Esophagus muscularis mucosa (tissue), 4 donors: ENCODE measurements at places on chromosomes 2 and 18.

- DNase-seq, result no peak
Measured at GRCh38 chr2:237437566-237437965, 23.6 kb upstream of the COL6A3 start.

DNA sequence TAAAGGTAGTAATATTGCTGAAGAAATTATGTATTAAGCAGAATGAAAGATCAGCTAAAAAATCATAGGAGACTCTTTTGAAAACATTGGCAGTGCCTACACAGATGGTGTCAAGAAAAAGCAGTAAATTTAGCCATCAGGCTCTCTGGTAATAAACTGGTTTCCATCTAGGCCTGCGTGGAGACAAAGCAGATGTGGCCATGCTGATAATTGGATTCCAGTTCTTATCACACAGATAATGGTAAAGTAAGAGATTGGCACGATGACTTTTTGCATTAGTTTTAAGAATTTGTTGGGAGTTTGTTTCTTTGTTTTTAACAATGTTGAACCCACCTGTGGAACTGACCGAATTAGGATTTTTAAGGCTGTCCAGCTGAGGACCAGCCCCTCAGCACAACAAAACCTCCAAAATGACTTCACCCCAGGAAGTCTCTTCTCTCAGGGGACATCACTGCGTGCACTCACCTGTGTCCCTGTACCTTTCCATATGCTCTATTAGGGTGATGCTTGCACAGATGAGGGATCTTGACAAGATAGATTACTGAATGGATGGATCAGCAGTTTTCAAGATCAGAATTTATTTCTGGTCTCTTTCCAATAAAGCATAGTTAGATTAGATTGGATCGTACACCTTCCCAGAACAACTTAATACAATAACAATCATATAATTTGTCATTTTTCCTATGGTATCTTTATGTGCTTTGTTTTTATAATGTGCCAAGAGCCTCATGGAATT is 69.1 kb upstream of the DNAJC10 start:
- no peak for DNase-seq

- no peak for DNase-seq
Measured at GRCh38 chr18:9708434-9709303, 568 bp downstream of the RAB31 start.

- no peak for DNase-seq
Measured at GRCh38 chr2:205864491-205864890, 182.2 kb downstream of the NRP2 start.

GRCh38 chr2:230893841-230894781 is 29.4 kb downstream of the ITM2C start:
- DNase-seq, result no peak

DNA sequence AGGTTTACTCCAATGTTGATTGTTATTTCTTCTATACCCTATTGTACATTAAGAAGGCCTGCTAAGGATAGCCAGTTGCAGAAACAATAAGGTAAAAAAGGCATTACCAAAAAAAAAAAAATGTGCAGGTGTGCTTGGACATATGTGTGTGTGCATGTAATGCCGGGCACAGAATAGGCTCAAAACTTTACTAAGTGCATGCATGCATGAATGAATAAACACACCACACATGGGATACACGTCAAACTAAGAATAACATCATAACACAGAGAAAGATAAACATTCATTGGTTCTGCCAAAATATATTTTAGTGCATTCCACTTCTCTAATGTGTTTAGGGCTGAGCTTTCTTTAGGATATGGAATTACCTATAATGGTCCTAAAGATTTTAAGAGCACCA is 298.2 kb downstream of the TCF4 start:
- no peak for DNase-seq

DNA sequence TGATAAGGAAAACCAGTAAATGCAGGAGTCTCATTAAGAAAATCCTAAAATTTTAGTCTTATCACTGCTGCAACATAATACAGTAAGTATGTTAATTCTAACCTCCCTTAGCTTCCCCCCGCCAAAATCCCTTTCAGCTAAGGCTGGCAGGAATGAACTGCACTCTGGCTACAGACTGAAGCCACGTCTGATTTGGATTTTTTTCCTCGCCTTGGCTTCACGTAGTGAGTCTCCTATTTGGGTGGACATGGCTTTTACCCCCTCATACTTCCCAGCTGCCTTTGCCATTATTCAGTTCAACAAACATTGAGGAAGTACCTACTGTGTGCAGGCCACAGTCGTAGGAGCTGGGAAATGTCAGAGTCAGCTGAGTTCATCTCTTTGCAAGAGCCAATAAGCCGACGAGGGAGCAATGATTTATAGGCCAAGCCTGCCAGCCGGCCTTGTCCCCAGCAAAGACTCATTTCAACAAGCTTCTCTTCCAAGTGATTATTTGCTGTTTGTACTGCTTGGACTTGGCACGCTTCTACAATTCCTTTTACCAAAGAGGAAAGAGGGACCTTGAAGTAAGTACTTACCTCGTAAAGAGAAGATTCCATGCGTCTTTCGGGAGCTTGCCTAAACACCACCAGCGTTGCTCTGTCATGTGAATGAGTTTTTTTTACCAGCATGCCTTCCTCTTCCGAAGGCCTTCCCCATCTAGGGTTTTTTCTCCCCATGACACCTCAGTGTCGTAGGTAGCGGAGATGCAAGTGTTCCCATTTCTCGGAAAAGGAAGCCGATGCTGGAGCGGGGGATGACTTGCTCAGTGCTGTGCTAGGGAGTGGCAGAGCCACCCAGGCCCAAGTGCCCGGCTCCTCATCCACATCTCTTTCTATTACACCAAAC is 138.6 kb downstream of the KLHL29 start:
- no peak for DNase-seq

- no peak for DNase-seq
Measured at GRCh38 chr2:237628247-237629187, 1.1 kb downstream of the LRRFIP1 start.

DNA sequence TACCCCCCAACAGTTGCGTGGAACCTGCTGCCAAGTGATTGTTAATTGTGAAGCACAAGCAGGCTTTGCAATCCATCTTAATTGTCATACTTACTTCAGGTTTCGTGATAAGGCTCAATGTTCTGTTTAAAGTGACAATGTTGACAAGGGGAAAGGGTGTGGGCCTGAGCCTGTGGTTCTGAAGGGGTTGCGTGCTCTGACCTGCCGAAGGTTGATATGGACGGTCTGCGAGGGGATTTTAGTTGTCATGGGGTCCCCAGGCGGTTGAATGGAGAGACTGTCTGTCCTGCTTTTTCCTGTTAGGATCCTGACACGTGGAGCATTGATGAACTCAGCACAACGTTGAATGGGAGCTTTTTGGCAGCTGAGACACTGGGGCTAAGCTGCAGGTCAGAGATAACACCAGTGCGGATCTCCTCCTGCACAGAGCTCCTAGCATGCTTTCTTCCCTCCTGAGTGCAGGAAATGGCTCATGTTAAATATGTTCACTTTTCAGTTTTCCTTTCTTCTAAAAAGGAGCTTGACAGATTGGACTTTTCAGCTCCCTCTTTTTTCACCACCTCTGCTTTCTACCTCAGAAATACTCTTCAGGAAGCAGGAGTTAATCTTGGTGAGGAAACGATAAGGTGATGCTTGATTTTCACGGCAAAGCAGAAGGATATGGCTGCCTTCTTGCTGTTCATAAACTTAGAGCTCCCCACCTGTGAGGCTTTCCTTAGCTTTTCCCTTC is 62.9 kb upstream of the ZEB2 start:
- DNase-seq, result no peak

DNA sequence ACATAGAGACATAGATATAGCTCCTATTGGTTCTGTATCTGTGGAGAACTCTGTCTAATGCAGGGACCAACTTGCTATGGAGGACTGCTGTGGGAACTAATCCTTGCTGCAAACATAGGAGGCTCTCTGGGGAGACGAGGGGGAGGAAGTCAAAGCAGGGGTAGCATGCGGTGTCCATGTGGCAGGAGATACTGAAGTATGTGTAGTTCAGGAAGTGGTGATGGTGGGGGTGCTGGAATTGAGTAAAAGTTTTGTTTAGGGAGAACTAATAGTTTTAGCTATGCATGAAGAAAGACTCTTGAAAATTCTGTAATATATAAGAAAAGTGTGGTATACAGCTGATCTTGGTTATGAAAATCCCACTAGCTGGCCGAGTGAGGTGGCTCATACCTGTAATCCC is 62.0 kb downstream of the ANKRD44 start:
- DNase-seq, result peak; percentile 84

DNA sequence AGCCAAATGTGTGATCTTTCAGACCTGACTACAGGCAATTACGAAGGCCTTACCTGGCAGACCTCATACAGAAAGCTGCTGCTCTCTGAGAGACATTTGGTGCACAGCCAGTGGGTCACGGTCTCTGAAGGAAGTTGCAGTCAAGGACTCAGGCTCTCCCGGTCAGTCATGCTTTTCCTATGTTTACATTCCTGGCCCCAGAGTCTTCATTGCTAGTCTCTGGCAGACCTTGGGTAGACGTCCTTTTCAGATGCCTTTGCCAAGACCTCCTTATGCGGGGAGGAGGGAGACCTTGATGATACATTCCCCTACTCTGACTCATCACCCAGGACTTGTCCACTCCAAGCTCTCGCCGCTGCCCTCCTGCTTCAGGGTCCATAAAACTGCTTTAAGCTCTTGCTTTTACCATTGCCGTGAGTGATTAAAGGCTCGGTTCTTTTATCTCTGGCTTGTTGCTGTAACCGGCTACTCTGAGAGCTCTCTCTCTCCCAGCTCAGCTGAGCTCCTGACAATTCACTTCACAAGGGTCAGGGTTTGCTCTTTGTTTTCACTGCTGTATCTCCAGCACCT is 62.0 kb upstream of the SLC35F5 start:
- DNase-seq, result no peak

GRCh38 chr2:168087401-168087800 is 160.0 kb downstream of the STK39 start:
- DNase-seq, result no peak

DNA sequence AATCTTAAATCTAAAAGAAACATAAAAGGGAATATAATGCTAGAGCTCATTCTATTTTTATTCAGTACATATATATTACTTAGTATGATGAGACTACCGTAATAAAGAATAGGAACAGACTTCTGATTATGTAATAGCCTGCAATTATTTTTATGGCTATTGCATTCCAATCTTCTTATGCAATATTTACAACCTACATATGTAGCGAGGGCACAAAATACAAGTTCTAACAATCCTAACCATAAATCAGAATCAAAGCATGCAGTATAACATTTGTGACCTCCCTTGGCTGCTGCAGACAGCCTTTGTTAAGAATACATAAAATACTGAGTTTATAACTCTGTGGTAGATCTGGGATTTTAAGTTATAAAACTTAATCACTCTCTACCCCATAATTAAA is 177.6 kb downstream of the BABAM2 start:
- DNase-seq, result no peak

GRCh38 chr2:128549646-128550260 is 231.1 kb upstream of the HS6ST1 start:
- DNase-seq, result no peak
